ENCODE measurements at places on chromosomes 6 and 20.

DNA sequence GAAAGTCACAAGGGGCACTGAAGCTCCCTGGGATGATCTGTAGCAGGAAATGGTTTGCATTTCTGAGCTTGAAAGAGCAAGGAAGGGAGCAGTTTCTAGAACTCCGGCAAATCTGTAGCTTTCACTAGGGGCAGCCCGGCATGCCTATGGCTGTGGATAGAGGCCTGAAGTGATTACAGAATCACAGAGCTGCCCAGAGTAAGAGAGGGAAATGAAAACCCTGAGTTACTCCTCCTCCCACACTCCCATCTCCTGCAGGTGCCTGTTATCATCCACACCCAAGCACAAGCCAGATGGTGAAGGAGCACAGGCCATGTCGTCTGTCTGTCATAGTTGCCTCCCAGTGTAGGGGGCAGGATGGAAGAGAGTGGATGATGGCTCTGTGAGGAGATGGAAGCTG, 37.1 kb downstream of the HLA-F start:
- no peak for DNase-seq

DNA sequence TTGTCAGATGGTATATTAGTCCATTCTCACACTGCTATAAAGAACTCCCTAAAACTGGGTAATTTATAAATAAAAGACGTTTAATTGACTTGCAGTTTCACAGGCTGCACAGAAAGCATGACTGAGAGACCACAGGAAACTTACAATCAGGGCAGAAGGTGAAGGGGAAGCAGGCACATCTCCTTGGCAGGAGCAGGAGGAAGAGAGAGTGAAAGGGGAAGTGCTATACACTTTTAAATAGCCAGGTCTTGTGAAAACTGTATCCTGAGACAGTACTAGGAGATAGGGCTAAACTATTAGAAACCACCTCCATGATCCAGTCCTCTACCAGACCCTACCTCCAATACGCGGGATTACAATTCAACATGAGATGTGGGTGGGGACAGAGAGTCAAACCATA, 193.9 kb upstream of the KCNG1 start:
- no peak for DNase-seq

DNA sequence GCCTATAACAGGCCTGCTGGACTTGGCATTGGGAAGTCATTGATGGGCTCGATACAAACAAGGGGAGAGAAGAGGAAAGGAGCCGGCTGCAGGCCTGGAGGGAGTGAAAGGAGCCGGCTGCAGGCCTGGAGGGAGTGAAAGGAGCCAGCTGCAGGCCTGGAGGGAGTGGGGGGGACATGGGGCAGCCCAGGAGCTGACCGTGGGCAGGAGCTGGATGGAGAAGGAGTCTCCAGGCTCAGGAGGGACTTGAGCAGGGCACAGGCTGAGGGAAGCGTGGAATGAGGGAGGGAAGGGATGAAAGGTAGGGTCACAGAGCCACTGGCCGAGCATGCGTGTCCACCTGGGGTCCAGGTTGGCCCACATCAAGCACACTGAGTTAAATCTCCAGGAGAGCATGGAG, 32.0 kb downstream of the RPP40 start:
- DNase-seq: no peak

GRCh38 chr20:61897401-61898295, 168.0 kb downstream of the TAF4 start:
- DNase-seq: no peak

GRCh38 chr6:140105857-140106256, 731.4 kb upstream of the CITED2 start:
- DNase-seq: no peak

DNA sequence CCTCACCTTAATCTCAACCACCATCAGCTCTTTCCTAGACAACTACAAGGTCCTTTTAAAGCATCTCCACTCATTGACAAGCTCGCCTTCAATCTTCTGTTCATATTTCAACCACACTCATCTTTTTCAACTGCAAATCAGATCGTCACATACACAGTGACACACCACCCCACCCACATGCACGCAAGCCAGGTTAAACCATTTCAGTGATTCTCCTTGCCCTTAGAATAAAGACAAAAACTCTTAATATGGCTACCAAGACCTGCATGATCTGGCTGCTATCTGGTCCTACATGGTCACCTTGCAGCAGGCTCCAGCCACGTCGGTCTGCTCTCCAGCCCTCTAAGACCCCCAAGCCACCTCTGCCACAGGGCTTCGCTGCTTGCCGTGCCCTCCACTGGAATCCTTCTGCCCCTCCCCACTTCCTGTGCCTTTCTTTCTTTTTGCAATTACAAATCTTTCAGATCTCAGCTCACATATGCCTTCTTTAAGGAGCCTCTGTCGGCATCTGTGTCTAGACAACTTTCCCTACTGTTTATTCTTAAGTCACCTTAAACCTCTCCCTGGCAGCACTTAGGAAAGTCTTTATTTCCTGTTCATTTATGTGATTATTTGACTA, 507.3 kb upstream of the ARID1B start:
- DNase-seq: no peak

GRCh38 chr20:56925831-56926170, 296.7 kb downstream of the TFAP2C start:
- no peak for DNase-seq

DNA sequence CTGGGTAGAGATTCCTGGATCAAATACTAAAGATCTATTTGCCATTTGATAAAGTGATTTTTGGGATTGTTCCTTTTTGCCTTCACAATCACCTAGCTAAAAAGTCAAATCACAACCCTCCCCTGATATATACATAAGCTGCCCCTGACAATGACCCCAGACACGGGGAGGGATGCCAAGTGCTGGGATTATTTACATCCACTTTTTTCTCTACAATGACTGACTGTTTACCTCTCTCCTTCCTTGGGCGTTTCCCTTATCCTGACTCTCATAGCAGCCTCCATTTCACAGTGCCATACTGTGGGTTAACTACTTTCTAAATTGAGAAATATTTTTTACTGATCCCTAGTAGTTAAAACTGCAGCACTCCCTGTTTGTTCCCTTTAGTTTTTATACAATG, 150.8 kb upstream of the TMEM170B start:
- DNase-seq: no peak

DNA sequence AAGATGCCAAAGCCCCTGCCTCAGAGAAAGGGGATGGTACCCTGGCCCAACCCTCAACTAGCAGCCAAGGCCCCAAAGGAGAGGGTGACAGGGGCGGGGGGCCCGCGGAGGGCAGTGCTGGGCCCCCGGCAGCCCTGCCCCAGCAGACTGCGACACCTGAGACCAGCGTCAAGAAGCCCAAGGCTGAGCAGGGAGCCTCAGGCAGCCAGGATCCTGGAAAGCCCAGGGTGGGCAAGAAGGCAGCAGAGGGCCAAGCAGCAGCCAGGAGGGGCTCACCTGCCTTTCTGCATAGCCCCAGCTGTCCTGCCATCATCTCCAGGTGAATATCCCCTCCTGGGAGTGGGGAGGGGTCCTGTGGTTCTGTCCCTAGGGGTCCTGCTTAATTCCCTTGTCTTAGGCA, 1.1 kb downstream of the MYLK2 start:
- no peak for DNase-seq

Data from stimulated activated CD8-positive, alpha-beta memory T cell treated with anti-CD3 and anti-CD28 coated beads, Interleukin-2, amount 100 ng/mL, for 1 hour (primary cell).